Right cardiac atrium (tissue), 5 donors: ENCODE measurements at places on chromosomes 3 and 15. TPM values are rescaled to one million over a fixed set of nuclear protein-coding genes. Genes with fewer than 3 reads are reported as not detected.

DNA sequence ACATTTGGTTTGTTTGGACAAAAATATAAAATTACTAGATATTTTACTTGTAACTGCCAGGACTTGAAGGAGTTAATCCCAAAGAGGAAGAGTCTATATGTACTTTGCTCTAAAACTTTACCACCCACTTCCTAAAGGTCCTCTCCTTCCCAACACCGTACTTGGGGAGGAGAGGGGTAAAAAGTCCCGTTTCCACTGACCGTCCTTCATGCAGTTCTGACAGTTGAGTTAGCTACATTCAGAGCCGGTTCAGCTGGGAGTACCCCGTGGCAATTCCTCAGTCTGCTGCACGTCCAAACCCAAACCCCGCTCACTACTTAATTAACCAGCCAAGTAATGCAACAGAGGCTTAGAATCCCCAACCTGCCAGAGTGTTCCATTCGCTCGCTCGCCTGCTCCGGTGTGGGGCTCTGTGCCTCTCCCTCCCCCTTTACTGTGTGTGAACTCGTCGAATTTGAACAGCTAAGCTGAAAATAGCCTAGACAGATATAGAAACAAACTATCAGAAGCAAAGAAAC lies 519.7 kb downstream of the FOXP1 start:
- peak; percentile 65 for DNase-seq

GRCh38 chr3:197186887-197187588 lies 111.4 kb downstream of the DLG1 start:
- no peak for DNase-seq

DNA sequence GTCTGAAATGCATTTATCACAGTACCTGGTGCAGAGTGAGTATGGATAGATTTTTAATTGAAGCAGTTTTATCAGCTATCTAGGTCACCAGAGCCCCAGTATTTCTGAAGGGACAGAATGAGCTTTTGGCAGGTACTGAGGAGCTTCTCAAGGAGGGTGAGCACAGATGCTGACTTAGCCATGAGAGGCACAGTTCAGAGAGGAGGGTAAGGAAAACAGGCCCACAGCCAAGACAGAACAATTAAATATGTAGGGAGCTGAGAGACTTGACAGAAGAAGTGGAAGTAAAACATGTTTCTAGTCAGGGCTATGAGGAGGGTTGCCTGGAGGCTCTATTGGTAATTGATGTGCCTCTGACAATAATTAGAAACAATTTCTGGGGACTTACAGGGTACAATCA lies 20.1 kb downstream of the ZNF80 start:
- no peak for DNase-seq

DNA sequence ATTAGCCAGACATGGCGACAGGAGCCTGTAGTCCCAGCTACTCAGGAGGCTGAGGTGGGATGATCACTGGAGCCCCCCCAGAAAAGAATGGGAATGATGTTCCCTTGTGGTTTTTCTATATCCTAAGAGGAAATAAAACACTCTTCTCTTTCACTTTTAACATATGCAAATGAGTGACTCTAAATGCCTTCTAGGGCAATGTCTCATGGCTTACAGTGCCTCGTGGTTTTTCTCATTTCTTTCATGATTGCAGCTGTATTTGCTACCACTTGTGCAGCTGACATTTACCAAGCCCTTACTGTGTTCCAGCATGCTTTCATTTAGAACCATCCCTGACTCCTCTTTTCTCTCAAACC lies 26.4 kb downstream of the STOML1 start:
- no peak for DNase-seq

- no peak for DNase-seq
Observed at GRCh38 chr3:176579711-176580185, 617.5 kb downstream of the TBL1XR1 start.

SLC15A2 gene
- polyA plus RNA-seq: 1.4 TPM
